ENCODE measurements at places on chromosomes 4 and X. TPM values are rescaled to one million over a fixed set of nuclear protein-coding genes. Genes with fewer than 3 reads are reported as not detected.

Gene FRAS1
- 0.12 TPM for polyA plus RNA-seq

Gene FIP1L1
- 19.9 TPM for polyA plus RNA-seq

Gene JADE3
- 6.1 TPM for polyA plus RNA-seq

Gene NHS
- polyA plus RNA-seq = 1.1 TPM

Gene HTR2C
- polyA plus RNA-seq = not detected

Gene DMRTC1
- not detected for polyA plus RNA-seq

Gene C4orf36
- polyA plus RNA-seq = 1.7 TPM

Gene ENPP6
- 0.93 TPM for polyA plus RNA-seq

Gene IDUA
- 10.8 TPM for polyA plus RNA-seq

Gene POU3F4
- polyA plus RNA-seq = not detected

Gene ADH6
- 0.05 TPM for polyA plus RNA-seq

Gene GPC4
- 9.2 TPM for polyA plus RNA-seq

Gene HERC5
- 3.2 TPM for polyA plus RNA-seq

Gene ETDA
- polyA plus RNA-seq = not detected

Measured in stomach (tissue), 19 donors.